ENCODE measurements at places on chromosomes 16 and 17.
A peak's percentile ranks its signal among the peaks of the same experiment; 100 is the strongest.

DNA sequence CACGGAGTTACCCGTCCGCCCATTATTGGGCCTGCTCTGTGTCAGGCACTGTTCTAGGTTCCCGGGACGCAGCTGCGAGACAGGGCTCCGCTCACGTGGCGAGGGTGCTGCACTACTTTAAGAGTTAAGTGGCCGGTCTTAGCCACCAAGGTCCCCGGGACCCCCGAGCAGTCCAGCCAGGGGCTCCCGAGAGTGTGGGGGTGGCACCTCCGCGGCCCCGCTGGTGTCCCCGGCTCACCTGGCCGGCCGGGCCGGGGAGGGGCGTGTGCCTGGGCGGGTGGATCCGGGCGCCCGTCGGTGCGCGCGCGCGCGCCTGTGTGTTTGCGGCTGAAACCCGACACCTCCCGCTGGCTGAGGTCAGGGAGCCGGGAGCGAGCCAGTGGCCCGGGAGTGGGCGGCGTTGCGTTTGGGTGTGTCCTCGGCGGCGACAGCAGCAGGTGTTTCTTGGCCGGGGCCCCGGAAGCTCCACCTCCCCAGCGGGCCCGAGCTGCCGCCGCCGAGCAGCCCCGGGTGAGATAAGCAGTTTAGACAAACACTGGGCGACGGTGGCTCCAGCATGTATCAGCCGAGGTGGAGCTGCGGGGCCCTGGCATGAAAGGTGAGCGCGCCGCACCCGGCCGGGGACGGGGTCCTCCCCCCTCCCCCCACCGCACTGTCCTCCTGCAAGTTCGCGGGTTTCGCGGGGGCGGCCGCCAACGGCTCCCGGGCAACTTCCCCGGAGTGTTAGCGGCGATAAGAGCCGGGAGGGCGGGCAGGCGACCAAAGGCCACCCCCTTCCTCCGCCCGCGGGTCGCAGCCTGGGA lies at the start of gene GSE1:
TSS of gene GSE1 (plus strand) at position 522 of the 803 bp plus-strand sequence. CDS start at position 592, 70 bp downstream.
- peak within 1 kb of the TSS; percentile 45 for H3K27ac ChIP-seq
- peak; percentile 88 for DNase-seq
- H3K36me3 ChIP-seq = no peaks in the 10 kb centered on the region
- peaks cover 13% of the 10 kb centered on the region for H3K4me1 ChIP-seq

GRCh38 chr16:57115168-57115513 lies 22.8 kb downstream of the CPNE2 start:
- H3K4me3 ChIP-seq = no peak overlapping the region
- H3K27ac ChIP-seq = no peak overlapping the region
- H3K4me1 ChIP-seq = no peaks in the 10 kb centered on the region
- DNase-seq = no peak
- no peaks in the 10 kb centered on the region for H3K36me3 ChIP-seq

- no peak for DNase-seq
- no peak overlapping the region for H3K27ac ChIP-seq
- H3K36me3 ChIP-seq = no peaks in the 10 kb centered on the region
- no peaks in the 10 kb centered on the region for H3K4me1 ChIP-seq
- no peak overlapping the region for H3K4me3 ChIP-seq
These were observed 61.2 kb downstream of the SPACA3 start for GRCh38 chr17:33052856-33053255.

DNA sequence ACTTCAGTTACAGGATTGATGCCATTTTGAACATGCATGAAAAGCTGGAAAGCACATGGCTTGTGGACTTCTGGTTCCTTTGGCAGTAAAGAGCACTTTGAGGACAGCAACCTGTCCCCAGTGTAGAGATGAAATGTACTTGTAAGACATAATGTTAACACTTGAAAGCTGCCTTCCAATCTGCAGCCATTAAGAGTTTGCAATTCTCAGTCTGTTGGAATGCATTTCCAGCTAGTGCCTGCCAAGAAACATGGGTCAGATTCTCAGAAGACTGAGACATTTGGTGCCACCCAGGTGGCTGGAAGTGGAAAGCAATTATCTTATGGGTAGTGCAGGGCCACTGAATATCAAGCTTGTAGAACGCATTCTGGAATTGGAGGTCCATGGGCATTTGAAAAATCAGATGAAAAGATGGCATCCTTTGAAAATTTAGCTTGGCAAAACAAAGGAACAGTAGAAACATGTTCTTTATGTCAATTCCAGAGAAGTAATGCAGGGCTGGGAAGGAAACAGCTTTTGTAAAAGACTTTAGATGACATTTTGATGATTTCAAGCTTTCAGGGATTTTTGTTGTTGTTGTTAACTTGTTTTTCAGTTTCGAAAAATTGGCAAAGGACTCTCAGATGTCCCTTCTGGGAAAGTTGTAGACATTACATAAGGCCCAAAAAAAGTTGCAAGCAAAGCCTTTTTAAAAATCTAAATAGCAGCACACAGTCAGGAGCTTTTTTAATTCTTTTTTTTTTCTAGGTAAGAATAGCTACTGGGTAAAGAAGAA lies 147.0 kb downstream of the ABCA8 start:
- H3K4me3 ChIP-seq = no peak overlapping the region
- DNase-seq = no peak
- H3K27ac ChIP-seq = no peak overlapping the region
- no peaks in the 10 kb centered on the region for H3K4me1 ChIP-seq
- H3K27me3 ChIP-seq = 0 out of 2 replicates have a peak, but pooled peaks cover 9% of the 10 kb centered on the region

DNA sequence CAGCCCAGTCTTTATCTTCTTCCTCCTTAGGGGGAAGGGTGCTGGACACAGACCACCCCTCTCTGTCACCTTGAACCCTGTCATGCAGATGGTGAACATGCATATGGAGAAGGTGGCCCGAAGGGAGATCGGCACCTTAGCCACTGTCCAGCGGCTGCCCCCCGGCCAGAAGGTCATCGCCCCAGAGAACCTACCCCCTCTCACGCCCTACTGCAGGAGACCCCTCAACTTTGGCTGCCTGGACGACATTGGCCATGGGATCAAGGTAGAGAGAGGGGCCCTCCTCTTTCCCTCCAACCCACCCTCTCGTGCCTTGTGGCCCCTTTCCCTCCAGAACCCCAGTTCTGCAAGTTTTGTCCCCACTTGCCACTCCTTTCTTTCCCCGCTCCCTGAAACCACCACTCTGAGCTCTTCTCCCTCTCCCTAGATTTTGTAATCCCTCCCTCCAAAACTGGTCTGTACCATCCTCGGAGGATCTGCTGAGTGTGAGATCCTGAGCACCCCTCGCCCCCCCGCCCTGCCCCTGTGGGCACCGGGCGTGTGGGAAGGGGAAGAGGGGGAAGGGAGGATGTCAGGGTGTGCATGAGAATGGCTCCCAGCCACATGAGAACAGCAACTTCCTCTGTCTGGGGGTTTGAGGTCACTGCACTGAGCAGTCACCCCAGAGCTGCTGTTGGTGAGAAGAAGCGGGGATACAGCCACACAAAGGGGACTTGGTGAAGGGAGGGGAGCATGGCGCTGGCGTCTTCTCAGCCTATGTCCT lies 7.3 kb downstream of the ABI3 start:
- no peak for DNase-seq
- no peak overlapping the region for H3K4me3 ChIP-seq
- H3K27ac ChIP-seq = no peak overlapping the region
- H3K27me3 ChIP-seq = no peaks in the 10 kb centered on the region
- H3K36me3 ChIP-seq = no peaks in the 10 kb centered on the region

- no peaks in the 10 kb centered on the region for H3K36me3 ChIP-seq
- H3K27ac ChIP-seq = no peak overlapping the region
- no peaks in the 10 kb centered on the region for H3K4me1 ChIP-seq
- no peak overlapping the region for H3K4me3 ChIP-seq
- H3K27me3 ChIP-seq = peaks cover 15% of the 10 kb centered on the region
These were observed 140.6 kb downstream of the CDK5R1 start for GRCh38 chr17:32627239-32627996.

DNA sequence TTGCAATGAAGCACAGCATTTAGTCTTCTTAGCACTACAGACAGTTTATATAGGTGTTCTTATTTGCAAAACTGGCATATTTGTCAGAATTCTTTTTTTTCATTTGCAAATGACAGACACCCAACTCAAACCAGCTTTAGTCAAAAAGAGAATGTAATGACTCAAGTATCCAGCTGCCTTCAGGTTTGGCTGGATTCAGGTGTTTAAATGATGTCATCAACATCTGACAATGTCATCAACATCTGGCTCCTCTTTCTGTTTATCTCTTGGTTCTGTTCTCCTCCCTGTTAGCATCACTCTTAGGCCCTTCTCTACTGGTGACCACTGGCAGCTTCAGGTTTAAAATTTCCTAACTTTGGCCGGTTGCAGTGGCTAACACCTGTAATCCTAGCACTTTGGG lies 18.9 kb downstream of the TMC5 start:
- H3K4me1 ChIP-seq = no peaks in the 10 kb centered on the region
- no peak overlapping the region for H3K4me3 ChIP-seq
- H3K27me3 ChIP-seq = no peaks in the 10 kb centered on the region
- H3K27ac ChIP-seq = no peak overlapping the region

DNA sequence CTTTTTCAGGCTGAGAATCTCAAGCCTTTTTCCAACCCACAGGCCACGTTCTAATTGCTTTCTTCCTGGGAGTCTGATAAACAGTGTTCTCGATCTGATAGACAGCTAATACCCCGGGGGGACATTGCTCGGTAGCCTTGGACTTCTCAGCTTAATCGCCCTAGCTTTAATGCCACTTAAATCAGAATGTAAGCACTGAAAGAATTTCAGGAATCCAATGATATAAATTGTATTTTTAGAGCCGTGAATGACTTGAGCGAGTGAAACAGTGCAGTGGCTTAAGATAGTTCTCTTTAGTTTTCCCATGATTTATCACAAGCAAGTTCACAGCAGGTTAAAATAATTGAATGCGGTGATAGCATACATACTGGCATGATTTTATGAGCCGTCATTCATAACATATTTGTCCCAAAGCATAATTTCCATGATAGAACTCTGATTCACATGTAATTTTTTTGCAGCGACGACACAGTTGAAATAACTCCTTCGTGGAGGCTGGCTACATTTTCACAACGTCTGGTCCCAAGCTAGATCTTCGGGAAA lies 116.1 kb upstream of the MYOCD start:
- no peak overlapping the region for H3K27ac ChIP-seq
- no peak overlapping the region for H3K4me3 ChIP-seq
- H3K27me3 ChIP-seq = peaks cover 6% of the 10 kb centered on the region
- no peak for DNase-seq
- H3K4me1 ChIP-seq = 0 out of 2 replicates have a peak, but pooled peaks cover 3% of the 10 kb centered on the region
- H3K36me3 ChIP-seq = no peaks in the 10 kb centered on the region

DNA sequence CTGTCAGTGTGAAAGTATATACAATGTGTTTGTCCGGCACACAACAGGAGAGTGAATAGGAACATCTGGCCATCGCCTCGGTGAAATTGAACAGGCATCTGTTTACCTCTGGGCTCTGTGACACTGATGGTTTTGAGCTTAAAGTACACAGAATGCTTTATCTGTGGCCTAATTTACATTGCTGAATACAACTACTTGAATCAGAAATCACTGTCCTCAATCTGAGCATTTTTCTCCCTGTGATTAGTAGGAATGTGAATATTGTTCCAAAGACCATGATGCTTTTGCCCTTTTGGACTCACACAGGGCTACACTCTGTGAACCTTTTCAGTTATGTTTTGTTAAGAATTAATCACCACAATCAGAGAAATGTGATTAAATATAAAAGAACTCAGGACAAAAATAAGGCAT lies 323.0 kb upstream of the TBX2 start:
- no peaks in the 10 kb centered on the region for H3K36me3 ChIP-seq
- H3K4me3 ChIP-seq = no peak overlapping the region
- H3K27me3 ChIP-seq = no peaks in the 10 kb centered on the region
- no peaks in the 10 kb centered on the region for H3K4me1 ChIP-seq
- H3K27ac ChIP-seq = no peak overlapping the region

DNA sequence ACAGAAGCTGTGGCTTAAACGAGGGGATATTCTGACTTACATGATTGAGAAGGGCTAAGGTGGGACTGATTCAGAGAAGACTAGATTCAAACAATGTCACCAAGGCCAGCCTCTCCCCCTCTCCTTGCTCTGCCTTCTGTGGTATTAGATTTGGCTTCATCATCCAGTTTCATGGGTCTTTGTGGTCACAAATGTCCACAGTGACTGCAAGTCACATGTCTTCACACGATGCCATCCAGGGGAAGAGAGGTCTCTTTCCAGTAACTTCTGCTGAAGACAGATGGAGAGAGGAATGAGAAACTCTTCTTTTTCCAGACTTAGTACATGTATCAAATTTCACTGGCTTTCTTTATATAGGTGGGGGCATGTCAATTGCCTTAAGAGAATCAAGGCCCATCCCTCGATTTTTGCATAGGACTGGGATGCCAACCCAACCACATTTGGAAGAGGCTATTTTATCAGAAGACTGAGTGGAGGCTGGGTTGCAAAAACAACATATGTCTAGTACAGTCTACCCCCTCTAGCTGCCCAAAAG lies 57.3 kb upstream of the HNF1B start:
- no peaks in the 10 kb centered on the region for H3K27me3 ChIP-seq
- H3K4me1 ChIP-seq = no peaks in the 10 kb centered on the region
- no peak overlapping the region for H3K4me3 ChIP-seq
- no peak for DNase-seq
- no peak overlapping the region for H3K27ac ChIP-seq

GRCh38 chr17:66177048-66177447 lies 14.9 kb downstream of the CEP112 start:
- peaks cover 99% of the 10 kb centered on the region for H3K36me3 ChIP-seq
- no peak overlapping the region for H3K27ac ChIP-seq
- no peaks in the 10 kb centered on the region for H3K4me1 ChIP-seq
- no peaks in the 10 kb centered on the region for H3K27me3 ChIP-seq
- H3K4me3 ChIP-seq = no peak overlapping the region
- no peak for DNase-seq

GRCh38 chr17:72143245-72143644 lies 22.4 kb downstream of the SOX9 start:
- H3K4me3 ChIP-seq = no peak overlapping the region
- peaks cover 12% of the 10 kb centered on the region for H3K4me1 ChIP-seq
- no peak overlapping the region for H3K27ac ChIP-seq
- no peaks in the 10 kb centered on the region for H3K27me3 ChIP-seq
- H3K36me3 ChIP-seq = no peaks in the 10 kb centered on the region

DNA sequence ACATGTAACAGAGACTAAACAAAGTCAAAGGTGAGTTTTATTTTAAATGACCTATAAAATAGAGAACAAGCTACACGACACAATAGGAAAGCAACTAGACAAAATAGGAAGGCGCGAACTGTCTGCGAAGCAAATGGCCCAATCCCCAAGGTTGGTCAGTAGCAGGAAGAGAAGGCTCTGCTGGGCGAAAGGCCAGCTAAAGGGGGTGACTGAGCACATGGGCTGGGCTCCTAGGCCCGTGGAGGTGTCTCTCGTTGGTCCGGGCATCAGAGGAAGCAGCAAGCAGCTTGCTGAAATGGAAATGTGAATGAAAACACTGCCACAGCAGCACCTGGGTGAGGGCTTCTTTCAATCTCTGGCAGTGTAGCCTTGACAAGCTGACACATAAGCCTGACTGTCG lies 129.4 kb downstream of the ZNF778 start:
- no peak overlapping the region for H3K27ac ChIP-seq
- H3K36me3 ChIP-seq = peaks cover 9% of the 10 kb centered on the region
- DNase-seq = no peak
- no peak overlapping the region for H3K4me3 ChIP-seq

GRCh38 chr17:51813140-51813783 lies 345.3 kb downstream of the CA10 start:
- H3K4me1 ChIP-seq = no peaks in the 10 kb centered on the region
- no peak overlapping the region for H3K27ac ChIP-seq
- DNase-seq = no peak
- H3K27me3 ChIP-seq = no peaks in the 10 kb centered on the region
- no peaks in the 10 kb centered on the region for H3K36me3 ChIP-seq
- no peak overlapping the region for H3K4me3 ChIP-seq

GRCh38 chr17:12973496-12974004 lies 44.3 kb downstream of the ELAC2 start:
- H3K27me3 ChIP-seq = peaks cover 23% of the 10 kb centered on the region
- no peaks in the 10 kb centered on the region for H3K36me3 ChIP-seq
- H3K4me3 ChIP-seq = no peak overlapping the region
- H3K27ac ChIP-seq = no peak overlapping the region
- no peaks in the 10 kb centered on the region for H3K4me1 ChIP-seq
- DNase-seq = no peak

Data from SJCRH30 (cell line).